HAP-1 (cell line): ENCODE measurements at places on chromosomes 1 and 21.

GRCh38 chr1:104231676-104232075, 482.0 kb downstream of the AMY1C start:
- DNase-seq: no peak

DNA sequence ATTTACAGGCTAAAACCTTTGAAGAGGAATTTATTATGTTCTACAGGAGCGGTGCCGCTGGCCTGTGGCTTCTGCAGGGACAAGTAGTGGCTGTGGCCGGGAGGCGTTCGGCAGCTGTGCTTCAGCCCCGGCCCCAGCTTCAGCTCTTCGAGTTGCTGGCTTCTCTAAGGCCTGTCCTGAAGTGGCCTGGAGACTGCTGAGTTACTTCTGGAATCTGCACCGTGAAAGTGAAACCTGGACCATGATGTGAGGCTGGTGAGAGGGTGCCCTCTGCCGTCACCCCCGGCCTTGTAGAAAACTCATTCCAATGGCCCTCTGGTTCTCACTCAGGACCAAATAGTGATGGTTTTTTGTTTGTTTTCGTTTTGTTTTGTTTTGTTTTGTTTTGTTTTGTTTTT, 48.1 kb downstream of the PRKCZ start:
- DNase-seq: no peak

DNA sequence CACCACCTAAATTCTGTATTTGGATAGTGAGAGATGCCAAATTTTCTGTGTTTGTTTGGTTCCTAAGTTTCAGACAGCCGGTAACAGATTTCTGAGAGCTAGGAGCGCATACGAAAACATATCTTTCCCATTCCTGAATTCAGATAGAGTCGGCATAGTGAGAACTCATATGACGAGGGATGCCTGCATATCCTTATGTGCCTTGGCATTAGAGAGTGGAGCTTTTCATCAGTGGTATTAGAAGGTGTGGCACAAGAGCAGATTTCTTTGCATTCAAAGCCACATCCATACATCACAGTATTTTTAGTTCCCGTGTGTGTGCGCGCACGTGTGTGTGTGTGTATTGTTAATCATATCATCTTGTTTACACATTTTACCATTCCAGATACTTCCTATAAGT, 85.8 kb downstream of the ATP5PO start:
- no peak for DNase-seq

- DNase-seq: peak; percentile 77
Measured at GRCh38 chr1:111399792-111400610, 27.5 kb downstream of the OVGP1 start.

- DNase-seq: peak; percentile 25
Measured at GRCh38 chr1:1003618-1004419, 3.9 kb upstream of the HES4 start.

DNA sequence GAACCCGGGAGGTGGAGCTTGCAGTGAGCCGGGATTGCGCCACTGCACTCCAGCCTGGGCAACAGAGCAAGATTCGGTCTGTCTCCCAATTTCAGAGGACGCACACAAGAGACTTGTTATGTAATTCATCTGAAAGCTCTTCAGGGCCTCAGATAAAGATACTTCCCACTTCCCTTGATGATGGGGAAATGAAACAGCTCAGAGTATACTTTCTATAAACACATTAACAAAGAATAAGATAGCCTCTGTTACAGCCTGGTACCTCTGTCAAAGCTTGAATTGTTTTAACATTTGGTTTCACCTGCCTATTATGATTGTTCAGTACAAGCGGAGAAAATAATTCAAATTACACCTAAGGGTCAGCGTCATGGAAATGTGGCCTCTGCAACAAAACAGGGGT, 622.9 kb upstream of the ADGRL4 start:
- DNase-seq: no peak

GRCh38 chr1:54640863-54641836, at the start of gene MROH7:
Gene MROH7, plus strand, starts transcription at chr1:54641786. Its CDS starts 11,141 bp downstream, at chr1:54652927.
- DNase-seq: no peak

GRCh38 chr1:27804791-27805190, 25.8 kb upstream of the PPP1R8 start:
- no peak for DNase-seq

GRCh38 chr1:206495011-206495461, 12.3 kb upstream of the RASSF5 start:
- no peak for DNase-seq

- no peak for DNase-seq
Measured at GRCh38 chr1:50950396-50950795, 9.7 kb downstream of the FAF1 start.

DNA sequence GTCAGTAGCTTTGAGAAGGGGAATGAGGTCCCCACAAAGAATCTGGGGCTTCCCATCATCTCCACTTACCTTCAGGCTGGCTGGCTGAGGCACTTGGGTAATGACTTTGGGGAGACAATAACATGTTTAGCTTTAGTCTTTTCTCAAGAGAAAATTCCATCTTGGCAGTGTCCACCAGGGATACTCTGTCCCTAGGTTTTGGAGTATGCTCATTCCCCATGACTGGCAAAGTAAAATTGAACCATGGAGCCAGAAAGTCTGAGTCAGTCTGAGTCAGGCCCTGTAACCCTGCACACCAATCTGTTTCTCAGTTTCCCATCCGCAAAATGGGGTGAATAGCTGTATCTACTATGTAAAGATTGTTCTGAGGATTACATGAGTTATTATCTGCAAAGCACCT, 28.2 kb downstream of the RUNX1 start:
- no peak for DNase-seq

DNA sequence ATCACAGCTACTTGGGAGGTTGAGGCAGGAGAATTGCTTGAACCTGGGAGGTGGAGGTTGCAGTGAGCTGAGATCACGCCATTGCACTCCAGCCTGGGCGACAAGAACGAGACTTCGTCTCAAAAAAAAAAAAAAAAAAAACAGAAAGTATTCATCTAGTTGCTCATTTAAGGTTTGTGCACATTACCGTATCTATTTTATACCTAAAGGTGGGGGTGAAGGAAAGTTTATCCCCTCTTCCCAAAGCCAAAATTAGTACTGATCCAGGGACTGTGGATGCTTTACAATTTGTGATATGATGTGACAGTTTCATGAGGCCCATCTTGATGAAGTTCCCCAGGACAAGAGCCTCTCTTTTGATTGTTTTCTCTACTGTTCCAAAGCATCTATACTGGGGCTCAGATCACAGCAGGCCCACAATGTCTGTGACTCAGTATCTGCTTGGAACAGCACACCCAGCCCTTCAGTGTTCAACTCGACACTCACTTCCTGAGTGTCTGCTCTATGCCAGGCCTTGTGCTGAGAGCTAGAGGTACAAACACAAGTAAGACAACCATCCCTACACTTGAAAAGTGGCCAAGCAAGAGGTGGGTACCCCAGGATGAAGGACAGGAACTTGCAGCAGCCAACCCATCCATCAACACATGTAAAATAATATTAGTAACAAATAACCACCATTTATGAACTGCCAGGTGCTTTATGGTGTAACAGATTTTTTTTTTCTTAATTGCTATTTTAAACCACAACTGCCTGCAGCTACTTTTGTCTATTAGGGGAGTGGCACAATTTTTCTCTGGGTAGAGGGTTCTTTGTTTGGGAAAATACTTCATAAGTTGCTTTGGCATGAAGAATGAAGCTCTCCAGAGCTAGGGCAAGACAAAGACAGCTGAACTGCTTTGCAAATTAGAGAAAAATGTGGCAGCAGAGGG, 29.0 kb upstream of the KHDRBS1 start:
- DNase-seq: no peak

DNA sequence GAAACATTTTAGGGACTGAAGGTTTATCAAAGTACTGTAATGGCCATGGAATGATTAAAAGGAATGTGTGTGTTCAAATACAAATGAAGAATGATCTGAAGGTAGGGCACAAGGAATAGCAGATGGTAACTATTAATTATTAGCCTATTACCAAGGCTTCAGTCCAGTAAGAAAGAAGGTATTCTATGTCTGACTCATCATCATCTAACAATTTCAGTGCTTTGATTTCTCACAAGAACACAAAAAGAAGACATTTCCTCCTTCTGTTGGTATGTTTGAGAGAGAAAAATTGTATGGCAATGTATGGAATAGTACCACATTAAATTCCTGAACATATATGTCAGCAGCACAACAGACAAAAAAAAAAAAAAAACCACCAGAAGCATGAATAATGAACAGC, 57.5 kb downstream of the TYW3 start:
- DNase-seq: no peak

GRCh38 chr1:204782118-204782700, 88.5 kb upstream of the NFASC start:
- DNase-seq: no peak

- no peak for DNase-seq
Measured at GRCh38 chr1:116062201-116062600, 49.0 kb upstream of the MAB21L3 start.

DNA sequence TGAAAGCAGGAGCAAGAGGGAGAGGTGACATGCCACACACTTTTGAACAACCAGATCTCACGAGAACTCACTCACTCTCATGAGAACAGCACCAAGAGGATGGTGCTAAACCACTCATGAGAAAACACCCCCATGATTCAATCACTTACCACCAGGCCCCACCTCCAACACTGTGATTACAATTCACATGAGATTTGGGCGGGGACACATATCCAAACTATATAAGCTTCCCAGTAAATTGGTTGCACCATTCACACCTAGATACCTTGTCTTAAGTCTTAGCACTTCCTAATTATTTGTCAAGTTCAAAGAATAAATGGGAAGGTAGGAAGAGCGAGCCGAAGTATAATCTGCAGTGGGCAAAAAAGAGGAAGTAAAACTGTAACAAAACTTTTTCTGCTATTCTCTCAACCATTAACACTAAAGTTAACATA, 34.3 kb downstream of the AMY1C start:
- DNase-seq: no peak

- DNase-seq: no peak
Measured at GRCh38 chr1:7247791-7248548, 462.7 kb downstream of the CAMTA1 start.

GRCh38 chr1:155323729-155324036, 3.0 kb downstream of the RUSC1 start:
- peak; percentile 80 for DNase-seq

DNA sequence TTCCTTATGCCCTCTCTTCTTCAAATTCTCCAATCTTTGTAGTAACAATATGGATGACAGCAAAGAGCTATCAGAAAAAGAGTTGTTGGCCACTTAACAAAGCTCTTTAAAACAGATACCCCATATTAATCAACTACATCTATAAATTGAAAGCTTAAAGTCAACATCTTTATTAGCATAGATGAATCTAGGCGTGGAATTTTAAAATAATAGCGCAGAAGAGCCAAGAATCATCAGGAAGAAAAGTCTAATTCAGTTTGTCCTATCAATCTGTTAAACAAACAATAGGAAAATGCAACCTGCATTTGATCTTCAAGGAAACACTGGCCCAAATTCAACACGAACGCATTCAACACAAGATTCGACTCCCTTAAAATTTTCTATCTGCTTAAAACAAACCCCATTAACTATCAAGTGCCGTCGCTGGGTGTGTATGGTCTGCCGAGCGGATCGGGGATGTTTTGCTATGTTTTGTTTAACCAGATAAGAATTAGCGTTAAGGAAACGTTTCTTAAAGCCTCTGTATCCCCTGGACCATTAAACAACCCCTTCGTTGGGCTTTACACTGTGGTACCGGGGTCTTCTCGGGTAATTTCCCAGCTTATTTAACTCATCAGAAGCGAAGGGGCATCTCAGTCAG, 1.0 kb downstream of the LYST start:
- peak; percentile 9 for DNase-seq

GRCh38 chr1:231165371-231165770, 3.5 kb downstream of the TRIM67 start:
- DNase-seq: no peak

- DNase-seq: no peak
Measured at GRCh38 chr1:10900691-10901090, 104.2 kb upstream of the CASZ1 start.

- DNase-seq: no peak
Measured at GRCh38 chr1:3372317-3372716, 82.1 kb upstream of the ARHGEF16 start.

- no peak for DNase-seq
Measured at GRCh38 chr21:39251326-39251725, 62.1 kb downstream of the BRWD1 start.

DNA sequence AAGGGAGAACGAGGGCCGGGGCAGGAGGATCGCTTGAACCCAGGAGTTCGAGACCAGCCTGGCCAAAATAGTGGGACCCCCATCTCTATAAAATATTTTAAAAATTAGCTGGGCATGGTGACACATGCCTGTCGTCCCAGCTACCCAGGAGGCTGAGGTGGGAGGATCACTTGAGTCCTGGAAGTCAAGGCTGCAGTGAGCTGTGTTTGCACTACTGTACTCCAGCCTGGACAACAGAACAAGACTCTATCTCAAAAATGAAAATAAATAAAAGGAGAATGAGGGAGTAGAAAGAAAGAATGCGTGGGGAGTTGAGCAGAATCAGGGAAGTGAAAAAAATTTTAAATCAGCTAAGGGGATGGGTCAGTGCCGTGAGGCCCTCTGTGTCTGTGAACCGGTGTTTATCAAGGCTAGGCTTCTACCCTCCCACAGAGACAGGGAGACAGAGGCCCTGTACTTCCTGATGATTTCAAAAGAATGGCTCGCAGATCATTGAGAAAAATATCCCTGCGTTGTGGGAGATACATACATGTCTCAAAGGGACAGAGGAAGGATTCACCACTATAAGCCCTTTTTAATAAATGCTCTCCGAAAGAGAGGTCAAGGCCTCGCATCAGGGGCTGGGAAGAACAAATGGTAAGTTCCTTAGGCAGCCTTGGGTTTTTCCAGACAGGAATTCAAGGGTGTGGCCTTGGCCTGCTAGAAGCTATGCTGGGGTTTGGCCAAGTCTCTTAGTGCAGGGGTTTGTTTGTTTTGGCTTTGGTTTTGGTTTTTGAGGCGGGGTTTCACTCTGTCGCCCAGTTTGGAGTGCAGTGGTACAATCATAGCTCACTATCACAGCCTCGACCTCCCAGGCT, 20.7 kb downstream of the IL10RB start:
- DNase-seq: peak; percentile 21

DNA sequence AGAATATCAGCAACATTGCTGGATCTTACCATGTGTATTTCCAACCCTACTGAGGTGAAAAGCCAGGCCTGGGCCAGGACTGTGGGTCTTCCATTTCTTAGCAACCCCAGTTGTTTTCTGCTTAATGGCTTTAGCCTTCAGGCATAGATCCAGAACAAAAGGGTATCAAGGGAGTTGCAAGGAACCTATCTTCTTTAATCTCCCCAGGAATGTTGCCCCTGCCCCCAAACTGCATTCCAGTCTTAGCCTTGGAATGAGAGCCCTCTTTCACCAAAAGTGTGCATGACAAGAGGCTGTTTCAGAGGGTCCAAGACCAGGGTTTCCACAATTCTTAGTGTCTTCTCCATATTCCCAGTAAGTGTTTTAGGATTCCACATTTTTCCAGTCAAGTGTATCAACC, 87.9 kb upstream of the SOX13 start:
- peak; percentile 90 for DNase-seq
